ENCODE measurements at places on chromosomes 16 and 17. TPM values are rescaled to one million over a fixed set of nuclear protein-coding genes. Genes with fewer than 3 reads are reported as not detected.

DNA sequence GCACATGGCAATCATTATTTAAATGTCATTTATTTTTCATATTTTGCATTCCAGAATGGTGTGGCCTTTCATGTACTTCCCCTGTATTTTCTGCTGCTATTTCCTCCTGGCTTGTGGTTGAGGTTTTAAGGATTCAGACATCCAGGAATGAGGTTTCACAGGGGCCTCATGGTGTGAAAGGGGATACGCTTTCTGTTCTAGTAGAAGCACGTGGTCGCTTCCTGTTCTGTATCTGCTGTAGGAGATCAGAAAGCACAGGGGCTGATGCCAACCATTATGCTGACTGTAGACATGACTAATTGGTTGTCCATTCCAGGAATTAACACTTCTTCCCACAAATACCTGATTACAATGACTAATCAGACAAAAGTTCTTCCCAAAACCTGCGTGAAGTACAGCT is 405.9 kb downstream of the SHISA9 start:
- DNase-seq: peak; percentile 88

- no peak for DNase-seq
These were observed 12.0 kb downstream of the MTHFSD start for GRCh38 chr16:86542756-86543750.

- no peak for DNase-seq
These were observed 81.6 kb upstream of the XYLT1 start for GRCh38 chr16:17552351-17552750.

- no peak for DNase-seq
These were observed 4.1 kb downstream of the VASN start for GRCh38 chr16:4375717-4376116.

- no peak for DNase-seq
These were observed 374.6 kb upstream of the HSBP1 start for GRCh38 chr16:83433201-83433600.

GRCh38 chr16:88816736-88817535 is 5.2 kb upstream of the APRT start:
- DNase-seq: no peak

DNA sequence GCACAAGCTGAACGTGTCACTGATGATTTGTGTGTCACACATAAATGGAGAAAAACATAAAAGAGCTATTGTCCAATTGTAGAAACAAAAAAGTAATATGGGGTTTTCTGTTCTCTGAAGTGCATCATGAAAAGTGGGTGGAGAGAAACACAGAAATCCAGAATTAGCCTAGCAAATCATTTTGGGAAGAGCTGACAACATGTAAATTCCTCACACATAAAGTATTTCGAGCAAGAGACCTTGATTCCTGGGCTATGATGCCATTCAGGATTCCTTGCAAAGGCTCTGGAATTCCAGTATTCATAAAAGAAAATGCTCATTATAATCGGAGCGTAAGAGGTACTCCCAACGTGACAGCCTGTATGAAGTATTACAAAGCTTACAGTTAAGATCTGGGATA is 1.1 kb downstream of the DCUN1D3 start:
- peak; percentile 54 for DNase-seq

- DNase-seq: no peak
These were observed 45.6 kb downstream of the ADCY7 start for GRCh38 chr16:50311891-50312501.

KRTAP1-5 gene
- polyA plus RNA-seq: 65.1 TPM

SLX1A gene
- polyA plus RNA-seq: 7.5 TPM

C1QTNF8 gene
- polyA plus RNA-seq: not detected

OR3A3 gene
- polyA plus RNA-seq: not detected

SCRN2 gene
- polyA plus RNA-seq: 41.1 TPM

TEN1 gene
- 25.6 TPM for polyA plus RNA-seq

All from BJ (cell line).